ENCODE measurements at places on chromosomes 16 and 17.

DNA sequence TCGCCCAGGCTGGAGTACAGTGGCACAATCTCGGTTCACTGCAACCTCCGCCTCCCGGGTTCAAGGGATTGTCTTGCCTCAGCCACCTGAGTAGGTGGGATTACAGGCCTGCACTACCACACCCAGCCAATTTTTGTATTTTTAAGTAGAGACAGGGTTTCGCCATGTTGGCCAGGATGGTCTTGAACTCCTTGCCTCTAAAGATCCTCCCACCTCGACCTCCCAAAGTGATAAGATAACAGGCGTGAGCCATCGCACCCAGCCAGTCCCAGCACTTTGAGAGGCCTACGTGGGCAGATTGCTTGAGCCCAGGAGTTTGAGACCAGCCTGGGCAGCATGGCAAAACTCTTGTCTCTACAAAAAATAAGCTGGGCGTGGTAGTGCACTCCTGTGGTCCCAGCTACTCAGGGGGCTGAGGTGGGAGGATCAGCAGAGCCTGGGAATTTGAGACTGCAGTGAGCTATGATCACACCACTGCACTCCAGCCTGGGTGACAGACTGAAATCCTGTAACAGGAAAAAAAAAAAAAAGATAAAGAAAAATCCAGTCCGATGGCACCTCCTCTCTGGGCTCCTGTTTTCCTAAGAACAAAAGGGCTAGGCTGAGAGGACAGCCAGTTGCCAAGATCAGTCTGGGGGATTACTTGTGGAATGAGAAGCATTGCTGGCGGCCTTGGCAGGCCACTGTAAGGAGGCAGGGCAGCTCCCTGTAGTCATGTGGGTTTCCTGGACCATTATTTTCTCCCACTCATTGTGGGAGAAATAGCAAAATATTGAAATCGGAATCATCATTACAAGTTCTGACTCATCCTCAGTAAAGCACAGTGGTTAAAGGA, 3.0 kb upstream of the PIPOX start:
- DNase-seq: no peak

GRCh38 chr16:85682516-85682915, 6.2 kb downstream of the GINS2 start:
- DNase-seq: no peak

GRCh38 chr17:4007346-4008081, 43.3 kb upstream of the ATP2A3 start:
- no peak for DNase-seq

GRCh38 chr17:44137891-44138709, 3.6 kb upstream of the HROB start:
- DNase-seq: peak; percentile 97

DNA sequence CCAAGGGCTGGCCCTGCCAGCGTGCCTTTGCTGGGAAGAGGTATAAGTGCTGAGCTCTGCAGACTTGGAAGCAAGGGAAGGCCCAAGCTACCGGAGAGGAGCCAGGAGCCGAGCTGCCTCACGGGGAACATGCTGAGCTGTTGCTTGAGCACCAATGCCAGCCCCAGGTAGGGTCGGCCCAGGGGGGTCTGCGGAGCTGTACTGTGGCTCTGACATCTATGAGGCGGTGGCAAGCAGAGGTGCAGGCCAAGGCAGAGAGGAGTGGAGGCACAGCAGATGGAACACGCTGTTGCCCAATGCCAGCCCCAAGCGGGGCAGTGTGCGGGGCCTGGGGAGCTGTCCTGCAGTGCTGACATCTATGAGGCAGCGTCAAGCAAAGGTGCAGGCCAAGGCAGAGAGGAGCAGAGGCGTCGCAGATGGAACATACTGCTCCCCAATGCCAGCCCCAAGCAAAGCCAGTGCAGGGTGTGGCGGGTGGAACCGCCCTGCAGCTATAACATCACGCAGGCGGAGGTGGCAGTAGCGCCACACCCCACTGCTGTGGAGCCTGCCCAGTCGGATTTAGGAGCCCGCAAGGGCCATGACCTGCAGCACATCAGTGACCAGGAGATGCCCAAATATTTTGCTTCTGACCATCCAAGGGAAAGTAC, 10.0 kb downstream of the GGA2 start:
- DNase-seq: no peak

Data from vagina (tissue), 2 donors.